WTC11 (cell line): ENCODE measurements at places on chromosomes 16 and 17.

DNA sequence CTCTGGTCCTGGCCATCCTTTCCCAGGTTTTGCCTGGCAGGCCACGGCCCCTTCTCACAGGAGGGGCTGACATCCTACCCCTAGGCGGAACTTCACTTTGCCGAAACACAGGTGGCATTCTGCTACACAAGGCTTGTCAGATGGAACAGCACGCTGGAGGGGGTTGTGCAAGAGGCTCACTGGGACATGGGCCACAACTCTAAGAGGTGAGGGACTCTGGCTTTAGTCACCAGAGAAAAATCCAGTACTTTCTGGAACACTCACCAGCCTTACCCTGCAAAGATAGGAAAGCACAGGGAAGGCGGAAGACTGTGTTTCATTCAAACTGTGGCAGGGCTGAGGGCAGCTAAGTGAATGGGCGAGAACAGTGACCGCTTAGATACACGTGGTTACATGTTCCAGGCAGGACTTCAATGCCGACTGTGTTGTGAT is 18.3 kb downstream of the CDC42EP4 start:
- no peak for DNase-seq

DNA sequence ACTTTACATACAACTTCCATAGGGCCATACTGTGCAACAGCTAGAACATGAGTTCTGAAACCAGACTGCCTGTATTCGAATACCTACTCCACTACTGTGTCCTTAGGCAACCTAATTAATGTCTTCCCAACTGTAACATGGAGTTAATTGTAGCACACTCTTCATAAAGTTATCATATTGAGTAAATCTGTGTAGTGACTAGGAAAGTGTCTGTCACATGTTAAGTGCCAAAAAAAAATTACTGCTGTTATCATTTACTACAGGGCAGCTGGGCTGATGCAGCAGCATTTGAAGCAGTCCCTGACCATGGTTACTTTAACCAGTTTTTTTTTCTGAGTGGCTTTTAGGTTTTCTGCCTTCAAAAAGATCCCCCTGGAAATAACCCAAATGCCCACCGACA is 10.9 kb upstream of the ZNF23 start:
- no peak for DNase-seq

DNA sequence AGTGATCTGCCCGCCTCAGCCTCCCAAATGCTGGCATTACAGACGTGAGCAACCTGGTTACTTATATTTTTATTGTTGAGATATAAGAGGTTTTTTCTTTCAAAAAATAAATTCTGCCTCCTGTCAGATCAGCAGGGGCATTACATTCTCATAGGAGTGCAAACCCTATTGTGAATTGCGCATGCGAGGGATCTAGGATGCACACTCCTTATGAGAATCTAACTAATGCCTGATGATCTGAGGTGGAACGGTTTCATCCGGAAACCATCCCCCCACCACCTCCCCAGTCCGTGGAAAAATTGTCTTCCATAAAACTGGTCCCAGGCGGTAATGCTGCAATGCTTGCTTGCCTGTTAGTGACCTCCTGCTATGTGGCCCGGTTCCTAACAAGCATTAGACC is 7.5 kb upstream of the CNEP1R1 start:
- no peak for DNase-seq

GRCh38 chr16:70270176-70270575 is 18.4 kb upstream of the EXOSC6 start:
- DNase-seq, result no peak

DNA sequence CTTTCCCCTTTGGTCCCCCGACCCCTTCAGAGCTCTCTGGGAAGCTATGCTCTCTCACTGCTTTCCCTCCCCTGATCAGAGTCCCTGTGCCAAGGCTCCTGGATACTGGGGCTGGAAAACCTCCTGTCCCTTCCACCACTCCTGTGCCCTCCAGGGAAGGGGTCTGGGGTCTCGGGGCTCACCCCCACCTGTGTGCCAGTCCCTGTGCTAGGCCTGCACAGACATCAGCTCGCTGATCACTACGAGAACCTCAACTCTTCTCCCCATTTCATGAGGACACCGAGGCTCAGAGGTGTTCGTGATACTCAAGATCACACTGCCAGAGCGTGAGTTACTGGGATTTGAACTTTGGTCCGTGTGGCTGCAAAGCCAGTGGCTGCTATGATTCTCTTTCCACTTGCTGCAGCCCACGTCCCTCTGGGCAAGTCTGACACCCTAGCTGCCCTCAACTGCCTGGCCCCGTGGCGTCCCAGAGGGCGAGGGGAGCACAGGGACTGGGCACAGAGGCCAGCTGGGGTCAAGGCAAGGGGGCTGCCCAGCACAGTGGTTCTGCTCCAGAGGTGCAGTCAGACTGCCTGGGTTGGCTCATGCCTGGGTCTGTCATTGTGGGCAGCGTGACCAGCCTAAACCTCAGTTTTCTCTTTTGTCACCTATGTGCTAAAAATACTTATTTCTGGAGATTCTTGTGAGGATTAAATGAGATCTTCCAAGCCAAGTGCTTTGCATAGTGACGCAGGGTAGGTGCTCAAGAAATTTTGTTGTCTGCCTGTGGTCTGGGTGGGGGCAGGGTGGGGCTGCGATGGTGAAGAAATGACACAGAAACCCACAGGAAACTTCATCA is 43.8 kb upstream of the TOB1 start:
- no peak for DNase-seq
